Pericardium fibroblast (primary cell): ENCODE measurements at places on chromosomes 1 and 21. TPM values are rescaled to one million over a fixed set of nuclear protein-coding genes. Genes with fewer than 3 reads are reported as not detected.

Gene EFNA3
- total RNA-seq = 2.3 and 4.9 TPM in 2 replicates

Gene PLEKHO1
- 20.3 and 24.5 TPM in 2 replicates for total RNA-seq

Gene CDC20
- 2.6 and 4.7 TPM in 2 replicates for total RNA-seq

Gene C1QB
- total RNA-seq = not detected in 2 replicates

Gene PIGV
- 7.7 and 25.5 TPM in 2 replicates for total RNA-seq

Gene DNASE2B
- total RNA-seq = 0.23 TPM in 1 of 2 replicates, not detected in the other

Gene CD2
- total RNA-seq = not detected in 2 replicates

Gene SPRR2G
- not detected in 2 replicates for total RNA-seq

Gene MAB21L3
- total RNA-seq = not detected in 2 replicates

Gene ILDR2
- total RNA-seq = 0.09 TPM in 1 of 2 replicates, not detected in the other

Gene C1orf115
- 1.8 and 3.6 TPM in 2 replicates for total RNA-seq

Gene IRF2BP2
- total RNA-seq = 66.6 and 67.2 TPM in 2 replicates
